T-helper 17 cell (primary cell): ENCODE measurements at places on chromosomes 7 and 10.

- no peak for DNase-seq
Measured at GRCh38 chr10:101040061-101040460, 9.0 kb downstream of the SFXN3 start.

- DNase-seq: no peak
Measured at GRCh38 chr7:51789489-51789888, 472.9 kb upstream of the COBL start.

DNA sequence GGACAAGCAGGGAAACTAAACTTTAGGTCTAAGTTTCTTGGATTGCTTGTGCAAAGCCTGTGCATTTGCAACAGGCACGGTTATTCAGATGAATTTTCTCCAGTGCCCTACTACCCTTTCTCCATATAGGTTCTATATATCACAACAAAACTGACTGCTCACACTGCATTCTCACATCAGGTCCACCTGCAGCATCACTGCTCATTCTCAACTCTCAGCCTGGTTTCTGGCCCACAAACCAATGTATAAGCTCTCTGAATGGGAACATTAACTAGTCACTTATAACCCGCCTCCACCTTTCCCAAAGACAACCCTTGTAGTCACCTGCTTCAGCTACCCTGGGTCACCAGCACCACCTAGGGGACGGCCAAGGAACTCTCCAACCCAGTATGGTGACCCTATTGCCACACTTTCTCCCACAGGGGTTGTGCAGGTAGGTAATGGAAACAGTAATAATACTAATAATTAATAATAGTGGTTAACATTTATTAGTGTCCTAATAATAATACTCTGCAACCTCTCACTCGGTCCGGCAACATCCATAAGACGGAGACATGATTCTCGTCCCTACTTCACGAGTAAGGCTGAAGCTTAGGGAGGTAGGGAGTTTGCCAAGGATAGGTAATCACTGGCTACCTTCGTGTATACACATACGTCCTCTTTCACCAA is 97.3 kb downstream of the CLEC2L start:
- DNase-seq: no peak

DNA sequence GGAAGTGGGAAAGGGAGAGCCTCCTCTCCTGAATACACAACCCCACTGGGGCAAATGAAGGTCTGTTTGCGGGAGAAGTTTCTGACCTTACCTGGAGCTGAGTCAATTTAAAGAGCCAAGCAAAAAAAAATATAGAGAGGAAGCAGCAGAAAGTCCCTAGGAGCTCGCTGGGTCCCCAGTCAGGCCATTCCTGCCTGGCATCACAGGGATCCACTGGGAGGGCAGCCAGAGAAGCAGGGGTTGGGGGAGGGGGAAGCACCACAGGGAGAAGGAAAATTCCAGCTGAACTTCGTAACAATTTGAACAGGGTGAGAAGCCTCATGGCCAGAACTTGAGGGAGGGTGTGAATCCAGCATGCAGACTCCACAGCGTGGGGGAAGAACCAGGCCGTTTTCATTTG is 298.7 kb downstream of the LRRTM3 start:
- no peak for DNase-seq

DNA sequence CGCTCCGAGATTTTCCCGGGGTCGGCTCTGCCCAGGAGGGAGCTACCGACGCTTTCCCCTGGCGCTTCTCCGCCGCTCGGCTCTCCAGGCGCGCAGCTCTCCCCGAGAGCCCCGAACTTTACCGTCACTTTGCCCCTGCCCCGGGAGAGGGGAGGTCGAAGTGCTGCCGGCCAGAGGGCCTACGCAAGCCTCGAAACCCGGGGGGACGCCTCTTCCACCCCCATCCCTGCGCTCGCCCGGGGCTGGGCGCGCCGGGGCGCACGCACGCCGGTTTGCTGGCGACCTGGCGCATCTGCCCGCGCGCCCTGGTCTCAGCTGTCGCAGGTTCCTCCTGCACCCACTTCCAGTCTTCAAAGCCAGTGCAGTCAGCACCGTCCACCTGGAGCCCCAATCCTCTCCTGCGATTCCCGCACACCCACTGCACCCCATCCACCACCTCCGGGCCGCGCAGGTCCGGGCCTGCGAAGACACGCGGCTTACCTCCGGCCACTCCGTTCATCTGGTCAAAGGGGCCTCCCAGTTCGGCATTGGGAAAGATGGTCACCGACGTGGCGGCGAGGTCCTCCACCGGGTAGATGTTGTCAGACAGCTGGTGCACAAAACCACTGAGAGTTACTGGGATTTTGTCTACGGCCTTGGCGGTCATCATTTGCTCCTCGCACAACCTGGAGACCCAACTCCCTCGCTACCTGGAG is 638 bp downstream of the EGR2 start:
- DNase-seq: no peak

DNA sequence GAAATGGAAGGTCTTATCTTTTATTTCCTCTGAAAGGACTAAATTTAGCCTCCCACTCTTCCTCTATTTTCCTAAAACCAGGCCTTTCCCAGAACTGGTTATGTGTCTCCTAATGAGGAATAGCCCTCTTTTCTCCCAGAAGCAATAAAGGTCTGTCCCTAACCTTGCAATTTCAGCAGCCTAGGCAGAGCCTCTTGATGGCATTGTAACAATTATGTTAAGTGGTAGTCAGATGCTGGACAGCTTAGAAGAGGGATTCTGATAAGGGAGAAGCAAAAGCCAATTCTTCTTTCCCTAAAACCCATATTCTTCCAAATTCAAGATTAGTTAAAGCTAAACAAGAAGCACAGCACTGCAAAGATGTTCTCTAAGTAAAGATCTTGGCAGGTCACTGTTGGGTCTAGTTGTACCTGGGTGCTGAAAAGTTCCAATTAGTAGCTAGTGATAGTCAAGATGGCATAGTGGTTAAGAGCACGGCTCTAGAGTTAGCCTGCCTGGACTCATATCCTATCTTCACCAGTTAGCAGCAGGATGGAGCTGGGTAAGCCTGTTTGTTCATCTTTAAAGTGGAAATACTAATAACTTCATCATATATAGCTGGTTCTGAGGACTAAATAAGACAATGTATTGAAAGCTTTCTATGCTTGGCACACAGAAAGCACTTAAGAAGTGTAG is 14.3 kb upstream of the KCNIP2 start:
- no peak for DNase-seq

GRCh38 chr10:62308101-62308500 is 39.5 kb upstream of the RTKN2 start:
- no peak for DNase-seq

GRCh38 chr7:18536486-18536885 is 40.9 kb downstream of the HDAC9 start:
- DNase-seq: no peak

- no peak for DNase-seq
Measured at GRCh38 chr10:6973899-6974298, 393.8 kb upstream of the PRKCQ start.

DNA sequence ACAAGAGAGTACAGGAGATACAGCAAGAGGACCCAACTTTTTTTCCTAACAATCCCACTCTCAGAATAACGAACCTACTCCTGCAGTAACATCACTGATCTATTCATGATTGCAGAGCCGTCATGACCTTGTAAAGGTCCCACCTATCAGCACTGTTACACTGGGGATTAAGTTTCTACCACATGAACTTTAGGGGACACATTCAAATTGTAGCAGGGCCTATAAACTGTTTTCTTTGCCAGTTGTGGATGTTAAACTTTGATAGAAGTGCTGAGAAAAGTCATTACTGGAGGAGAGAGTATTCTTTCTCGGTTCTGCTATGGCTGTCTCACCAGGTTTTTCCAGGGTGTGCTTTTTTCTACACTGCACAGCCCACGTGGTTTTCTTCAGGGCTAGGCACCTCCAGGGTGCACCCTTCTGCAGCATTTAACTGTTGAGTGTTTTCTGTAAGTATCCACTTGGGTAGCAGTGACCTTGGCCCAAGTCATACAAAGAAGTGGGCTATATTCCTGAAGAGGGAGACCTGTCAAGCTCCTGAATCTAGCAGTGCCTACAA is 131.6 kb upstream of the AHR start:
- DNase-seq: no peak

DNA sequence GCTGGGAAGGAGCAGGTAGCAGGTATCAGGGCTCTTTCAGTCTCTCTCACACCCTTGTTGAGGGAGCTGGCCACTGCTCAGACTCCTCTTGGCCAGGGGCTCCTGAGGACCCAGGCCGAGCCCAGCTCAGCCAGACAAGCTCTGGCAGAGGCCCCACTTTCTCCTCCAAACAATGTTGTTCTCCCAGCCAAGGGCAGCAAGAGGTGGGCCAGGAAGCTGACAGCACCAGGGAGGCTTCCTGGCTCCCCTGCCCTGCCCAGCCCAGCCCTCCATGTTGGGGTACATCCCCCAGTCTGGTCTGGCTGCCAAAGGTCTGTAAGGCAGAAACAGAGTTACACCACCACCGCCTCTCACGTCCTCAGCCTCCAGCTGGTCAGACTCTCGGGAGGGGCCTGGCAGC is 33.9 kb upstream of the COL13A1 start:
- DNase-seq: no peak

- DNase-seq: no peak
Measured at GRCh38 chr7:2247141-2247995, 5.3 kb downstream of the NUDT1 start.

DNA sequence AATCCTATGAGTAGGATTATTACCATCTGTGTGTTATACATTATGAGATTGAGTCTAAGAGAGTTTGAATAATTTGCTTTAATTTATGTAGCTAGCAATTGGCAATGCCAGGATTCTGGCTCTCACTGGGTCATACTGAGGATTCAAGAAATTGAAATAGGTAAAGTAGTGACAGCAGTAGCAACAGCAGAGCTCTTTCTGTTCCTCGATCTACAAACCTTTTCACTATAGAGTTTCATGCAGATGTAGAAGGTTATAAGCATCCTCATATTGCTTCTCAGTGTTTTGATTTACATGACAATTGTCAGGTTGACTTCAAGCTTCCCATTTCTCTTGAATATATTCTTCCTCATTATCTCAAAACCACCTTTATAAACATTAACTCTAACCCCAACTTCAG is 294.1 kb upstream of the CSTF2T start:
- DNase-seq: no peak

GRCh38 chr10:97479939-97480338 is 18.3 kb downstream of the MMS19 start:
- DNase-seq: no peak

DNA sequence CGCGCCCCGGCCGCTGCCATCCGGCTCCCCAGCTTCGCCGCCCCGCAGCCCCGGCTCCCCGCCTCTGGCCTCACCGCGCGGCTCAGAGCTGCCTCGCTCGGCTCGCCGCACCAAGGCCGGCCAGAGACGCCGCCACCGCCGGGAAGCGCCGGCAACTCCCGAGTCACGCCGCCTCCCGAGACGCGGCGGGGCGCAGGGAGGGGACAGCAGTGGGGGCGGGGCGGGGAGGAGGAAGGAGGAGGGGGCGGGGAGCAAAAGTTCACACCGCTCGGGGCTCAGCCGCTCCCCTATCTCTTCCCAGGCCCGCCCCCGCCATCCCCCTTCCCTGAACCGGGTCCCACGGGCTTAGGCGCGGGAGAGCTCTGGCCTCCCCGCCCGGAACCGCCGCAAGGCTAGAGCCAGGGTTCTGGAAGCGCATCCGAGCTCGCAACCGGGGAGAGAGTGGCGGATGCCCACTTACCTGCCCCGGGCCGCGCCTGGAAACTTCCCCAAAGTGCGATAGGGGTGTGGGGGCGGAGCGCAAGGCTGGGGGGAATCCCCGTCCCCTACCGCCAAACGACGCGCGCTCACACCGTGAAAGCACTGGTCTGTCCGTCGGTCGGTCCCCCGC is 1.0 kb downstream of the CHST15 start:
- no peak for DNase-seq

- no peak for DNase-seq
Measured at GRCh38 chr10:6601246-6601805, 21.2 kb upstream of the PRKCQ start.

- no peak for DNase-seq
Measured at GRCh38 chr7:41648501-41648900, 54.4 kb downstream of the INHBA start.

- no peak for DNase-seq
Measured at GRCh38 chr7:156590212-156590611, 50.4 kb upstream of the RNF32 start.

DNA sequence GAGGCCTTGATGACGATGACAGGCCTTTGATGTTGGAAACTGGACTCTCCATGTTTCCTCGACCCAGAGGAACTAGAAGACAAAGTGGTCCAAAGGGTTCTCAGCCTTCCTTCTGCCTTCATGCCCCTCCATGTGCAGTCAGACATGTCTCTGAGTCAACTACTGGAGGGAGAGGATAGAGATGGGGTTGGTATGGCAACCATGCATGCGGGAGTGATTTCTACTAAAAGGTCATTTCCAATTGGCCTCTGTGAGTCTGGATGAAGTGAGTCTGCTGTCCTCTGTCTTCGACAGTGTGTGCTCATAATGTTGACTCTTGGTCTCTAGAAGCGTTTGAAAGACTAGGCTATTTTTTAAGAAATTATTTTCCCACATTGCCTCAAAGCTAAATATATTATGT is 29.2 kb downstream of the STK17A start:
- DNase-seq: no peak

DNA sequence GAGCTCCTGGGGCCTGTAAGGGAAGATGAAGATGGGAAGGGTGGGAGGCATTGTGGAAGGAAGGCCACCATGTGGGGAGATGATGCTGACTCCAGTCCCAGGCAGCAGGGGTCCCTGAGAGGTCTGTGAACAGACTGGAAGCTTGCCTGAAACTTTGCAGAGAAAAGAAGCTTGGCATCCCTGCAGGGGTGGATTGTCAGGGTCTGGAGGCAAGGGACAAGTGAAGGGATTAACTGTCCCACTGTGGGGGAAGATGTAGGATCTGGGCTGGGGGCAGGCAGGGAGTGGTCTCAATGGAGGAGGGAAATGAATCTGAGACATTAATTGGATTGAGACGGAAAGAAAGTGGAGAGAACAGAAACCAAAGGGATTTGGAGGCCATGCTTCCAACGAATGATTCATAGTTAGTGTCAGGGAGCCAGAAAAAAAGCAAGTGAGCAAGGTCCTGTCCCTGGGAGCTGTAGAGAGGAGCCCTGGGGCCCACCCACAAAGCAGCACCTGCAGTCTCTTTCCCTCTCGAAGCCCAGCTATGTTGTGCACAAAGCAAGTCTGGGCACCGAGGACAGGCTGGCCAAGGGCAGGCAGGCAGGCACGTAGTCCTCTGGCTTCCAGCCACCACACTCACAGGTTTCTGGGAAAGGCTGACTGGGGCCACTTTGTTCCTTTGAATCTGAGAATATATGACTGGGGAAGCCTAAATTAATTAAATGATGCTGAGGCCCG is 4.7 kb upstream of the SLC18A3 start:
- DNase-seq: no peak

- DNase-seq: no peak
Measured at GRCh38 chr7:155455132-155455693, 2.7 kb upstream of the EN2 start.

DNA sequence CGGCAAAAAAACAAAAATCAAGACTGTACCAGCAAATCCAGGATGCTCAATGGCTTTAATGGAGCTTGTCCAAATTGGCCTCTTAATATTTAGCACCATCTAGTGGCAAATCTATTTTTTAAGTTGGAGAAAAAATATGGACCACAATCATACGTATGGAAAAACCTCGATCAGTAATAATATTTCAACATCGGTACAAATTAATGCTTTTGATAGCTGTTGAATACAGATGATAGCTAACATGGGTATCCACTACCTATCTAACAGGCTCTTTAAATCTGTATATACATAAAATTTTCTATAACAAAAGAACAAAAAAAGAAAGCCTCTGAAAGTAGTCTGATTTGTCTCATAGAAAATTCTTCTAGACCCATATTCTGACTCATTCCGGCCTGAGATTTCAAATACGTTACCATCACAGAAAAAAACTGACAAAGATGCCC is 29.2 kb downstream of the COA1 start:
- DNase-seq: no peak
